ENCODE measurements at places on chromosomes 7 and 10.

GRCh38 chr10:36446881-36447280, 678.5 kb upstream of the ANKRD30A start:
- DNase-seq = peak; percentile 54

DNA sequence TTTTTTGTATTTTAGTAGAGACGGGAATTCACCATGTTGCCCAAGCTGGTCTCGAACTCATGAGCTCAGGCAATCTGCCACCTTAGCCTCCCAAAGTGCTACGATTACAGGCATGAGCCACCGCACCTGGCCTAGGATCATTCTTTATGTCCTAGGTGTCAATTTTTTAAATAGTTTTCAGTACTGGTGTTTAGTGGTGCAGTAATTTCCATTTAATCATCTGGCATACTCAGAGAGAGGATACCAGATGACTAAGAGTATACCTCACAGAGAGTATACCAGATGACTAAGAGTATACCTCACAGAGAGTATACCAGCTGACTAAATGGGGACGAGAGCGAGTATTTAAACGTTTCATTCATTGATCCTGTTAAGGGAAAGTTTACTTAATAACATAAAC, 37.3 kb upstream of the TMEM248 start:
- no peak for DNase-seq

- DNase-seq = peak; percentile 96
These were observed 275.8 kb downstream of the CACNA2D1 start for GRCh38 chr7:82167558-82168314.

GRCh38 chr7:98836811-98837629, 32.8 kb downstream of the TMEM130 start:
- DNase-seq = no peak

DNA sequence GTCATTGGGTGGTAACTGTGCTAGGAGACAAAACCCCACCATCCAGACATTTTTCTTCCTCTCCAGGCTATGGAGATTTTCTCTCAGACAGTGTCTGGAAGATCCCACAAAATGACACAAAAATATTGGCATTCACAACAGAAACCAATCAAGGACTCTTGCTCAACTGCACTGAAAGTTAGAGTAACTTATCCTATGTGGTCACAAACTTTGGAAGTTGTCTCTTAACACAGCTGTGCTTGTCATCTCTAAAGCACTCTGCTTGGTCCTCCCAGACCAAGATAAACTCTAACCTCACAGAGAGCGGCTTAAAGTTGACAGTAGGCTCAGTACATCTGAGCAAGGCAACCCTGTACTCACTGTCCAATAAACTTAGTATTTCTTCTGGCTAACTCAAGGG, 74.9 kb downstream of the AKR1C4 start:
- no peak for DNase-seq

- DNase-seq = no peak
These were observed 84.7 kb downstream of the NKX6-2 start for GRCh38 chr10:132701099-132701845.

GRCh38 chr7:19747740-19748339, 25.6 kb downstream of the TMEM196 start:
- peak; percentile 46 for DNase-seq

DNA sequence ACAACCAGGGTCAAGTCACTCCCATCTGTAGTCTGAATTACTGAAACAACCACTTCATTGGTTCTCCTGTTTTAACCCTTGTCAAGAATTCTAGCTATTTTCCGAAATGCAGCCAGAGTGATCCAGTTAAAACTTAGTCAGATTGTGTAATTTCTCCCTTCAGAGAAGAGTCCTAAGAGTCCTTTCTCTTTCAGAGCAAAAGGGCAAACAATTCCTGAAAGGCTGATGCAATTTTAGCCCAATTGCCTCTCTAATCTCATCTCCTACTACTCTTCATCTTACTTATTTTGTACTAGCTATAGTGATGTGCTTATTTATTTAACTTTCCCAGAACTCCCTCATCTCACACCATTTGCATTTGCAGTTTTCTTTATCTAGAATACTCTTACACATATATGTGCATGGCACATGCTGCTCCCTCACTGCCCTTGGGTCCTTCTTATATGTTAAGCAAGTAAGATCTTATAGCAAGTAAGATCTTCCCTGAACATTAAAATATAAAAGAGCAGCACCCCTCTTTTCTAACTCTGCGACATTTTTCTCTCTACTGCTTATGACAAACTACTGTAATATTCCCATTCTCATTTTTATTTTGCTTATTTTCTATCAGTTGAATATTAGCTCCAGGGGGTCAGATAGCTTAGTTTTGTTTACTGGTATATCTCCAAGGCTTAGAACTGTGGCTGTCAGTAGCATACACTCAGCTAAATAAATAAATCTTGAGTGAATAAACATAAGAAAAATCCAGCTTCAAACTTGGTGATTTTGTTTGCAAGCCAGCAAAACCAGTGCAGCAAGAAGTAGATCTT, 44.6 kb downstream of the HGF start:
- DNase-seq = no peak

DNA sequence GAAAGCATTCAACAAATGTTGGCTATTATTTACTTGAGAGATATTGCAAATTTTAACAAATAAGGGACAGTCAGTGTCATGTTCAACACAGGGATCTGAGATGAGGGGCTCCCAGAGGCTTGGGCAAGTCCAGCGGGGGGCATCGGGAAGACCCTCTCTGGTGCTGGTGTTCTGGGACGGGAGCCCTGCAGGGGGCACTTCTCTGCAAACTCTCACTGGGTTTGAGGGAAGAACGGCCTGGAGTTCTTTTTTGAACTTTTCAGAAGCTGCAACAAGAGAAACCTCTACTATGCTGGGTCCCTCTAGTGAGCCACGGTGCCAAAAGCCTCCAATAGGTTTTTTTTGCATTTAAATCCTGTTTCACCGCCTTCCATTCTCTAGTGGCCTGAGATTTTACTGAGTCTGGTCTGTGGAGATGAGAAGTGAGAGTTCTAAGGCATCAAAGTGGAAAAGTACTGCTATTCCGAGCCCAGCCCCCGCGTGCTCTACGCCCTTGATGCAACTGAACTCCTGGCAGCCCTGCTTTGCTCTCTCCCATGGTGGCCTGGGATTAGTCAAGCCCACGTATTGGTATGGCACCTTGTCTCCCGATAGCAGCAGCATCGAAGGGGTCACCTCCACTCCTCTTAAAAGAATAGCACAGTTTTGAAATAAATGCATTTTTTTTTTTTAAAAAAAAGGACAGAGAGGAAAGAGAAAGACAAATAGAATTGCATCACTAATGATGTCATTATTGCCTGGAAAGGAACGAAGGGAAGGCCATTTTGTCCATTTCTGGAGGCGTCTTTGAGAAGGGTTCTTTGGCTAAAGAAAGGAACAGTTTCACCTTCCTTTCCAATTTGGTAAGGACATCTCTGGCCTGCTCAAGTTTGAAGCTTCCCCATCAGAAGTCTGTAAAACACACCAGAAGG, 43.5 kb downstream of the CLEC2L start:
- no peak for DNase-seq

GRCh38 chr10:5619362-5620211, 46.8 kb downstream of the ASB13 start:
- DNase-seq = no peak

DNA sequence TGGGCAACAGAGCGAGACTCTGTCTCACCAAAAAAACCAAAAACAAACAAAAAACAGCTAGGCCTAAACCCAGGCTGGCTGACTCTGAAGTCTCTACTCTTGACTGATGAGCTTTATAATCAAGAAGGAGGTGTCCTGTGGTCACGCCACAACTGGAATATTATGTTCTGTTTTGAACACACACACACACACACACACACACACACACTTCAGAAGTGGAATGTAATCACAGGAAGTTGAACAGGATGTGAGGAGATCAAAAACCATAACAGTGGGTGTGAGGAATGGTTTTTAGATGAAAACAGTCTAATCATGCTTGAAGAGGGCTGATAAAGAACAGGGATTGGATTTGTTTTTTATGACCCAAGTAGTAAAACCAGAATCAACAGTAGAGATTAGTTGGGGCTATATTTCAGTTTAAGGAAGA, 51.1 kb upstream of the IL6 start:
- DNase-seq = no peak

GRCh38 chr10:6719561-6719960, 139.5 kb upstream of the PRKCQ start:
- no peak for DNase-seq

DNA sequence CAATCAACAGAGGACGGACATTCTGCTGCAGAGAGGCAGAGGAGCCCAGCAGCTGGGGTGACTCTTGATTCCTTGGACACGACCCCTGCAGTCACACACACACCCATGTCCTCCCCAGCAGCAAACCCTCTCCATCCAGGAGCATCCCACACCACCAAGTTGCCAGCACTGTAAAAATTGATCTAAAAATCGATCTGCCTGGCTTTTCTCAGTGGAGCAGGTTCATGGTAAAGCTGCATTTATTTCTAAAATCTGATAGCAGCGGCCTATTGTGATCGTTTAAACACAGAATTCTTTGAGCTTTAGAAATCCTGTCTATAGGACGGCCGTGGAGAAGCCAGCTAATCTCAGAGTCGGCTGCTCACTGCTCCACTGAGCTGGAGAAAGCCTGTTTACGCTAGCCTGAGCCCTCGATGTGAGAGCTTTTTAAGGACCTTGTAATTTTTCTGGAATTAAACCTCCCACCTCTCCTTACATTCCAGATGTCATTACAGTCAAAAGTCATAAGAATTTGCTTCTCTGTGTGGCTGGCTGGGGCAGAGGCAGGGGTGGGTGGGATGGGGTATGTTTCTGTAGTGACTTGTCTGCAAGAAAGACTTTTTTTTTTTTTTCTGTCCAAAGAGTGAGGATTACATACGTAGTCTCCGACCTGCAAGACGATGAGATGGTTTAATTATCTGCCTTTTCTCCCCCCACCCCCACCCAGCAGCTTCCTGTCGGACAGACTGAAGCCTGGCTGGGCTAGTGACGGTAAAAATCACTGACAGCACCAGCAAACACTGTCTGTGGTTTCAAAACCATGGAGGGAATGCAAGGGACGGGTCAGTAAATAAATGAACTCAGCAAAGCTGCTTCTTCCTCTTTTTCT, 31.6 kb downstream of the TRIM8 start:
- DNase-seq = no peak

DNA sequence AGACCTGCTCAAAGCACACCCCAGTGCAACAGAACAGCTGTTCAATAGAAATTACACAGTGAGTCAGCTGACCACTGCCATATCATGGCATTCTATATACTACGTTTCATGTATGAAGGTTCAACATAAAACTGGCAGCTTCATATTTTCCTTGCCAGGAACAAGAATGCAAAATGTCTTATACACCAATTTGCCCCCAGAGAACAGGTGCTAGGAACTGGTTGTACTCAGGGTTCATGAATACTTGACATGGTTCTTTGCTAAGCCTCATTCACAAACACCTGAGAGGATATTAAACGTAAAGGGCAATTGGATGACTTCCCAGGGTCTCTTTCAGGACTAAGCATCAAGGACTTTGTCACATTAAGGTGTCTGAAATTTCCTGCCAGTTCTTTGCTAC, 6.9 kb downstream of the MYOF start:
- no peak for DNase-seq

DNA sequence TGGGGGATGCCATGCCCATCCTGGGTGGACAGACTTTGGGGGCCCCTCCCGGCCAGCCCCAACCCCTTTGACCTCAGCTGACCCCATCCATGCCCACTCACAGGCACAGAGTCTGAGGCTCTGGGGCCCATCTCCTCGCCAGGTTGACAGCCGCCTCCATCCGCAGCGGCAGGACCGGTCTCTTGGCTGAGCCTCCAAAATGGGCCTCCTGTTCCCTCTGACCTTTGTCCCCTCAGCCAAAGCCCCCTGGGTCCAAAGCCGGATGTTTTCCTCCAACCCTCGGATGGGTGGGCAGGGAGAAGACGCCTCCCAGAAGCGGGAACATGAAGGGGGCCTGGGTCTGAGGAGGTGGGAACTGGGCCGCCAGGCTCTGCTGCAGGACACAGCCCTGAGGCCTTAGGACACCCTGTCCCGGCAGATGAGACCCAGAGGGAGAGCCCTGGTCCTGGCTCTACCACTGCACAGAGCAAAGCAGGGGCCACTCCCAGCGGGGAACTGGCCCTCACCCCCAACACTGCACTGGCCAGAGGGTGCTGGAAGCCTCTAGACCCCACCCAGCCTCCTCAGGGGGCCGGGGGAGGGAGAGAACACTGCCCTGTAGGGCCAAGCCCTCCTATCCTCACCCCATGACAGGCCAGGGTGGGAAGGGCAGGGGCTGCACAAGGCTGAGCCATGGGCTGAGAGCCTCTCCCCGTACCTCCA, 12.6 kb downstream of the PDGFA start:
- no peak for DNase-seq

DNA sequence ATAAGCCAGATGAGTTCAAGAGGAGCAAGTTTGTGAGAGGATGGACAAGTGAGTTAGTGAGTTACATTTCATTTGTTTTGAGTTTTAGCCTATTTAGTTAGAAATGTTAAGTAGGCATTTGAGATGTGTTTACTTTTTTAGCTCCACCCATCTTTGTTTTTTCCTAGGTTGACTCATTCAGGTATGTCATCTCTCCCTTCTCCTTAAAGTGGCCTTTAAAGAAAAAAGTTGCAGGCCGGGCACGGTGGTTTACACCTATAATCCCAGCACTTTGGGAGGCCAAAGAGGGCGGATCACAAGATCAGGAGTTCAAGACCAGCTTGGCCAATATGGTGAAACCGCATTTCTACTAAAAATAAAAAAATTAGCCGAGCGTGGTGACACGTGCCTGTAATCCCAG, 71.2 kb downstream of the BMPR1A start:
- no peak for DNase-seq

- DNase-seq = no peak
These were observed 52.9 kb downstream of the CALD1 start for GRCh38 chr7:134832367-134832766.

GRCh38 chr10:100163704-100164621, 21.9 kb downstream of the ERLIN1 start:
- DNase-seq = no peak

- no peak for DNase-seq
These were observed 21.3 kb downstream of the VOPP1 start for GRCh38 chr7:55550841-55551537.

DNA sequence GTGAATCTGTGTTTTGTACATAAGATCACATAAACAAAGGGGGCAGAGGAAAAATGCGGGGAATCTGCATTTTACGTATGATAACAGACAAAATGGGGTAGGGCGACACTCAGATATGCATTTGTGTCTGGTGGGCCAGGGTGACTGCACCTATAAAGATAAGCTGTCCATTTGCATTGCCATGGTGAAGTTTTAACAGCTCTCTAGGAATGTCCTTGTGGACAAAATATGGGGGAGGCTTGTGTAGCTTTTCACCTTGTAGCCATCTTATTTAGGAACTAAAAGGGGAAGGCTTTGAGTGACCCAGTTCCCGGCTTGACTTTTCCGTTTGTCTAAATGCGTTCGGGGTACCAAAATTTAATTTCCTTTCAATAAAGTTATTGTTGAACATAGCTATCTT, 92.4 kb upstream of the AGBL3 start:
- no peak for DNase-seq

GRCh38 chr7:26633557-26633956, 230.8 kb downstream of the SKAP2 start:
- no peak for DNase-seq

DNA sequence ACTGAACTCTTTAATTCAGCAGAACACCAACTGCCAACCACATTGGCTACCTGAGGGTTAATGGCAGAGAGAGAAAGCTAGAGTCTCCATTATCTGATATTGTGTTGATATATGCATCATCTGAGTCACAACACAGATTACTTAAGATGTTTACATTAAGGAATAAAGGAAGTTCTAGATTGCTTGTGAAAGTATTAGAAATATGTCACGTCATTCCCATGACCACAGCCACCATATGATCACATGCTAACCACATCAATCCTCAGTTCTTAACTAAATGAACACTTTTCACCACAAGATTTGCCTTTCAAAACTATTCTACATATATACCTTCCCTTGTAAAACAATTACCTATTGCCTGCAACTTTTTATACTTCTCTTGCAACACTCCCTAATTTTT, 337.9 kb downstream of the FGFR2 start:
- DNase-seq = no peak

All from NCI-H748 treated with DMSO at 0.1 percent for 48 hours (cell line).